ENCODE measurements at places on chromosomes 7 and 10.

- no peak for DNase-seq
Observed at GRCh38 chr10:82762641-82763040, 887.6 kb downstream of the NRG3 start.

DNA sequence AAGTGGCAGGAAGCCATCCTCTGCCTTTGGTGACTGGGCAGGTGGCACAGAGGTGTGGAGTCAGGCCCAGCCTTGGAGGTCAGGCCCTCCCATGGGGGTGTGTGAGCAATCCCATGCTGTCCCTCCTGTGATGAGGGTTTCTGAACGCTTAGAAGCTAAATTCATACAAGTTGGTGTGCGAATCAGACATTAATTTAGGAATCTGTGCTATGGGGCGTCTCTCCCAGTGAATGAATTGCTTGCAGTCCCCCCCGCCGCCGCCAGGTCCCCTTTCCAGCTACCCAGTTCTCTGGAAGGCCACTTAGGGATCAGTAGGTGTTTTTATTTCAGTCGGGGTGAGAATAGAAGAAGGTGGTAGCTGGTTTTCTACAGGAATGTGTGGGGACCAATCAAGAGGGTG, 37.5 kb downstream of the LRRC18 start:
- no peak for DNase-seq

GRCh38 chr10:106582291-106582690, 582.2 kb downstream of the SORCS1 start:
- DNase-seq, result no peak

DNA sequence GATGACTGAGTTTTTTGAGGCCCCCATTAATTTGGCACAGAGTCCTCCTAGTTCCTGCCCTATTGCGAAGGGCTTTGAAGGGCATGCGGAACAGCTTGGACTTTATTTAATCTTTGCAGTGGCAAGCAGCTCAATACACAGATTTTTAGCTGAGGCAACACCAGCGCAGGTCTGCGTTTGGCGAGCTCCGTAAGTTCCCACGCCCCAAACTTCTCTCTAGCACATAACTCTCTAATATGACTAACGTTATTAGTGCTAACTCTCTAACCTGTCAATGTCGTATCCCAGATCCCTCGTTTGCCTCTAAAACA, 366 bp upstream of the TAF3 start:
- DNase-seq, result peak; percentile 7

DNA sequence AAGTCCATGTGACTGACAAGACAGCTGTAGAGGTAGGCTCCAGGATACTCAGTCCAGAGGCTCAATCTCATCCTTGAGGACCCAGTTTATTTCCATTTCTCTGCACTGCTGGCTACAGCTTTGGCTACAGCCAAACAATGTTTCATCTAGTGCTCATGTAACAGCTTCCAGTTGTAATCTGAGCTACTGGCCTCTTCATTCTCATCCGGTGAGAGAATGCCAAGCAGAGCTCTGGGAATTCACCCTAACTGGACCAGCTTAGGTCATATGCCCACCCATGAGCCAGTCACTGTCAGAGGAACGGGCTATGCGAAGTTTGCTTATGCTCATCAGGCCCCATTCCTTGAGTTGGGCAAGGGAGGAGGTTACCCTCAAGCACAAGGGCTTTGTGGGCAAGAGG, 192.9 kb downstream of the EVX1 start:
- DNase-seq, result peak; percentile 25
